ENCODE measurements at places on chromosomes 7 and 10. TPM values are rescaled to one million over a fixed set of nuclear protein-coding genes. Genes with fewer than 3 reads are reported as not detected.

- DNase-seq = no peak
These were observed 72.1 kb downstream of the PDGFA start for GRCh38 chr7:447523-447922.

- DNase-seq = no peak
These were observed 78.3 kb downstream of the ST8SIA6 start for GRCh38 chr10:17375936-17376584.

DNA sequence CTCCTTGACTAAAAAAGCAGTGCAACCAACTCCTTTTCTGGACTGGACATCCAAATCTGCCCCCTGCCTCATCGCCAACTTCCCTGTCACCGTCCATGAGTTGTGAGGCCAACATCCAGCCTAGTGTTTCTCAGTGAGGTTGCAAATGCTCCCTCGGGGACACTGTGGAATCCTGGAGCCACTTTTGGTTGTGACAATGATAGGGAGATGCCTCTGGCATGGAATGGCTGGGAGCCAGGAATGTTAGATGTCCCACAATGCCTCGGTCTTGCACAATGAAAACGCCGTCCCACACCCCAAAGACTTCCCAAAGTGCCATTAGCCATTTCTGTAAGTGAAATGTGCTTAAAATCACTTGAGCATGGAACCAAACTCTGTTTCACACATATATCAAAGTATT is 105.2 kb downstream of the OSBPL3 start:
- DNase-seq = no peak

GRCh38 chr7:128914566-128915151 is 4.2 kb upstream of the KCP start:
- DNase-seq = no peak

- DNase-seq = no peak
These were observed 485.5 kb downstream of the LRMDA start for GRCh38 chr10:75916906-75917305.

- DNase-seq = no peak
These were observed 67.1 kb downstream of the CUBN start for GRCh38 chr10:17062493-17062892.

- no peak for DNase-seq
These were observed 3.3 kb upstream of the SEPHS1 start for GRCh38 chr10:13351340-13351915.

GRCh38 chr7:79304711-79305110 is 148.8 kb downstream of the MAGI2 start:
- no peak for DNase-seq

The GHITM gene
- 146 TPM for total RNA-seq

The SPDYE5 gene
- total RNA-seq = not detected

The PRKRIP1 gene
- 13.6 TPM for total RNA-seq

The CLEC2L gene
- 0.78 TPM for total RNA-seq

Measured in occipital lobe (tissue), 3 donors.